Fibroblast of lung (primary cell): ENCODE measurements at places on chromosomes 2 and 18. TPM values are rescaled to one million over a fixed set of nuclear protein-coding genes. Genes with fewer than 3 reads are reported as not detected.

DNA sequence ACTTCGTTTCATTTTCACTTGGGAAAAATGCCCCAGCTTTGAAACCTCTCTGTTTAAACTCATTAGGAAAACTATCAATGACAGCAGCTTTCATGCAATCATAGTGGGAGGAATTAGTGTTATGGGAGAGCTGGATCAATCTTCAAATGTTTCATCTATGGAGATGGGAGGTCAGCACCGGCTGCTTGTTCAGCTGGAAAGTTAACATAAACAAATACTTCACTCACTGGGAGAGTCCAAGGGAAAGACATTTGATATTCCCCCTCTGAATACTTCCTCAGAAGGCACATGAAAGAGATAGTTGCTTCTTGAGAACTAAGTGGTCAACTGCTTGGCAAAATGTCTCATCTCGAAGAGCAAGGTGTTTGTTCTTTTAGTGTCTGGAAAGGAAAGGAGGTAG lies 7.3 kb downstream of the LYPD1 start:
- peak; percentile 73 for DNase-seq

- DNase-seq, result no peak
Measured at GRCh38 chr2:181310967-181311366, 146.2 kb upstream of the ITGA4 start.

Gene CAPN14
- total RNA-seq, result under 0.01 and 0.17 TPM in 2 replicates

DNA sequence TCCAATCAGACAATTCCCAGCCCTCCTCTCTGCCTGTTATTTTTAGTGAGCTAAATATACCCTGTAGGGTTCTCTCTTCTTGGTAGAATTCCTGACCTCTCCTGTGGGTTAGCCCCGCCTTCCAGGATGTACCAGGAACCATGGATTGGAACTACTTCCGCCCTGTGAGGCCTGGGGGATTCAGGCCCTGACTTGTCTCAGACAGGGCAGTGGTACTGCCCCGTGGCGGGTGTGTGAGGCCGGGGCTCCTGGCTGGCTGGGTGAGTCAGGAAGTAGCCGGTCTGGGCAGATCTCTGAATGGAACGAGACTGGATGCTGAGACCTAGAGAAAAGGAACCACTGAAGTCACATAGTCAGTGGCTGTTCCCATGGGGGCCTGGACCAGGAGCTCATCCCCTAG lies 50.5 kb downstream of the DYSF start:
- DNase-seq, result peak; percentile 6

Gene GNAL
- total RNA-seq, result 0.50 and 0.77 TPM in 2 replicates

Gene GALR1
- total RNA-seq, result not detected in 2 replicates

GRCh38 chr2:60899230-60899891 lies 18.0 kb downstream of the REL start:
- no peak for DNase-seq

Gene BZW1
- 425 and 429 TPM in 2 replicates for total RNA-seq

DNA sequence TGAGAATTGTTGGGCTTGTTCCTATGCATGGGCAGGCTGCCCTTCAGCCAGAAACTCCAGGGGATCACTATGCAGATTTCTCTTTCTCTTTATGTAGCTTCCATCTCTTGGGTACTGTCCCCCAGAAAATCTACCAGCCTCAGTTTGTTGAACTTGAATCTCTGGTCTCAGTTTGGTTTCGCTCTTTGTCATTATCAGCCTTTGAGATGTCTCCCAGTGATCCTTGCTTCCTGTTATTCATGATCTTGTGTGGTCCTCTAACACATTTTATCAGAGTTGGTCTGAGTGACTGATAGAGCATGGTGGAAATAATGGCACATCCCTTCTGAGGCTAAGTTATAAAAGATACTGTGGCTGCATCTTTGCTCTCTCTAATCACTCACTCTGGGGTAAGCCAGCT lies 7.8 kb downstream of the TMEM87B start:
- no peak for DNase-seq

- DNase-seq, result no peak
Measured at GRCh38 chr2:50607721-50608120, 424.2 kb downstream of the NRXN1 start.

DNA sequence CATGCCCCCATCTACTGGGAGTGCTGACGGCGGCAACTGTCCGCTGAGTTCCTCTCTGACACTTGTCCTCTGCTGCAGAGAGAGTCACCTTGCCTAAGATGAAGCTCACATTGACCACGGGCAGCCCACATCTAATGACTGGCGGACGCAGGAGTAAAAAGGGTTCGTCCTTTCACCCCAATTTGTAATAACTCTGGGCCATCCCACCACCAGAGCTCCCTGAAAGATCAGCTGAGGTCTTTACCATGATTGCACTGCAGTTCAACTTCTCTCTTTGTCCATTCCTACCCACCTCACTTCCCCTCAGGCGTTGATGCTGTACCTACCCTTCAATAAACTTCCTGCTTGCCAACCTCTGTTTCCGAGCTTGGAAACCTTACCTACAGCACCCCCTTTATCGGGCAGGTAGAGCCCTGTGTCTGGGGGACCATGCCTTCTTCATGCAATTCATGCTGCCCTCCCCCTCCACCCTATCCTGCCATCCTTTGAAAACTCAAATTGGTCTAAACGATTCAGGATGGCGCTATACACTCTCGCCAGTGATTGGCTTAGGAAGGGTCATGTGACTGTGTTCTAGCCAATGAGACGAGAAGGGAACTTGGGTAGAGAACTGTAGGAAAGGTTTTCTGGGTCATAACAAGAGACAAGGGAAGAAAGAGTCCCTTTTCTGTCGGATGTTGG lies 10.3 kb upstream of the B3GNT2 start:
- no peak for DNase-seq

DNA sequence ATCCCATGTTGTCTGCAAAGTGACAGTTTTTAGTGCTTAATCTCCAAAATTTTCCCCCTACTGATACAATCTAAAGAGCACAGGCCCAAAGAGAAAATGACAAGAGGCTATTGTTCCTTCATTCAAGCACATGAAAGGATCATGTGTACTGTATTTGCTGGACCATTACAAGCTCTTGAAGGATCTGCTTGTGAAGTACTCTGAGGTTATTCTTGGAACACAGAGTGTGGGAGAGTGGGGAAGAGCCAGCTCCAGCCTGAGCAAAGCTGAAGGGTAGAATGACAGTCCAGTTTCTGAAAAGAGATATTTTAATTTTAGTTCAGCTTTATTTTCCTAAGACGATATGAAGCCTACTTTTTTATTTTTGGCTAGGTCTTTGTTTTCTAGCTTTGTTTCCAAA lies 112.2 kb downstream of the GALNT3 start:
- DNase-seq, result no peak

Gene IFIH1
- 10.0 and 11.4 TPM in 2 replicates for total RNA-seq

DNA sequence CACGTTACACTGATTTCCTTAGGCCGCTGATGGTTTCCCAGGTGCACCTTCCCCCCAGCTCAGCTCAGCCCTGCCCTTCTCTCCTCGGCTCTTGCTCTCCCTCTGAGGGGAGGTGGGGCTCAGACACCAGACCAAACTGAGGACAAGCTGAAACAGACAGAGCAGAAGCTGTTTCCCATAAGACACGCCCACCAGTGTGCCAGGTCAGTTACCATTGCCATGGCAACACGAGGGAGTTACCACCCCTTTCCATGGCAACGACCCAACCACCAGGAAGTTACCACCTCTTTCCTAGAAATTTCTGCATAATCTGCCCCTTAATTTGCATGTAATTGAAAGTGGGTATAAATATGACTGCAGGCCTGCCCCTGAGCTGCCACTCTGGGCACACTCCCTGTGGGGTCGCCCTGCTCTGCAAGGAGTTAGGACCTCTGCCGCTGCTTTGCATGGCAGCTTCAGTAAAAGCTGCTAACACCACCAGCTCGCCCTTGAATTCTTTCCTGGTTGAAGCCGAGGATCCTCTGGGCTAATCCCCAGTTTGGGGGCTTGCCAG lies 120.9 kb upstream of the SMIM21 start:
- DNase-seq, result no peak

Gene AKAIN1
- total RNA-seq, result not detected in 2 replicates

DNA sequence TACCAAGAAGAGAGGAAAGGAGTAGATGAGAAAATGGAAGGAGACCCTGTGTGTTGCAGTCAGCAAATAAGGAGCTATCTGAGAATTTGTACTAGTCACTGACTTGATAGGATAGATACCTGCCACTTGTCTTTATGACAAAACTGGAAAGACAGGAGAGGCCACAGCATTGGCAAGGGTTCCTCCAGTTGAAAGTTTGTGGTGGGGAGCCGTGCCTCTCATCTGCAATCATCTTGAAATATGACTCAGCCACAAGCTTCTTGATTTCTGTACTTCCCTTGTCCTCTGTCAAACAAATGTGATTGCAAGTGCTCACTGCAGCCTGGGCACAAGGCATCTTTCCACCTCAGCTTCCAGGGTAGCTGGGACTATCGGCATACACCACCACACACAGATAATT lies 99.1 kb downstream of the GREB1L start:
- peak; percentile 52 for DNase-seq

GRCh38 chr18:27887711-27888495 lies 289.0 kb downstream of the CDH2 start:
- no peak for DNase-seq
